ENCODE measurements at places on chromosomes 1 and 21. TPM values are rescaled to one million over a fixed set of nuclear protein-coding genes. Genes with fewer than 3 reads are reported as not detected.

DNA sequence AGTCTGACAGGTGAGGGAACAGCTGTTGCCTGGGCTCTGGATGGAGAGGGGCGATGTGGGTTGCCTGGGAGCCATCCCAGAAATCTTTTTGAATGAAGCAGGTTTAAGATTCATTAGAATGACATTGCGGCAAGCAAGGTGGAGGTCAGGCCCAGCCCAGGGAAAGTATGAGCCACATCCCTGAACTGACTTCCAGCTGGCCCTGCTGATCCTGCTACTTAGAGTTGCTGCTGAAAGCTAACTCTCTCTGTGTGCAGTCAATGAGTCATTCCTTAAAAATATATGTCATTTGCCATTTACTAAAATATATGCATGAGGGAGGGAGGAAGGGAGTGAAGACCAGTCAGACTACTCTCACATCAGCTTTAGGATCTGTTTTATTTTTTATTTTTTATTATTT lies 54.3 kb upstream of the RAB3GAP2 start:
- H3K27me3 ChIP-seq, result peaks cover 5% of the 10 kb centered on the region
- no peak overlapping the region for H3K27ac ChIP-seq
- DNase-seq, result no peak
- H3K36me3 ChIP-seq, result no peaks in the 10 kb centered on the region
- no peak overlapping the region for H3K4me3 ChIP-seq

DNA sequence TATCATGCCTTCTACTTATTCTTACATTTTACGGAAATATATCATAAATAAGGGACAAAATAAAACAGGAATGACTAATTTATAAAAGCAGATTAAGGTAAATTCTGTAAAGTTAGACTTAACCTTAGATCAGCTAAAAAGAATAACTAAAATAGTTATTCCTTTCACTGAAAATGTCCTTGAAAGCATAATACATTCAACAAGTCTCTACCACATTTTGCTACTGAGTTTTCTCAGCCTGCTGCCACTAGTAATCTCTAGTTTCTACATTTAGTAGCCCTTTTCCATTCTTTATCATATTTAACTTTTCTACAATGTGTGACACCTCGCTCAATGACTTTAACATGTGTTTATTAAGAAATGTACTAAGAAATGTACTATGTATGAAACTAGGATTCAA lies 89.0 kb downstream of the DENND1B start:
- no peak overlapping the region for H3K4me3 ChIP-seq
- DNase-seq, result no peak
- H3K4me1 ChIP-seq, result peaks cover 21% of the 10 kb centered on the region
- H3K27ac ChIP-seq, result no peak overlapping the region

GRCh38 chr1:152654110-152654509 lies 9.1 kb upstream of the LCE2D start:
- no peak overlapping the region for H3K4me3 ChIP-seq
- peaks cover 13% of the 10 kb centered on the region for H3K27me3 ChIP-seq
- H3K36me3 ChIP-seq, result no peaks in the 10 kb centered on the region
- no peak overlapping the region for H3K27ac ChIP-seq

GRCh38 chr1:4636644-4637380 lies 17.6 kb upstream of the AJAP1 start:
- H3K36me3 ChIP-seq, result no peaks in the 10 kb centered on the region
- DNase-seq, result no peak
- no peak overlapping the region for H3K27ac ChIP-seq
- H3K4me3 ChIP-seq, result no peak overlapping the region
- no peaks in the 10 kb centered on the region for H3K4me1 ChIP-seq
- H3K27me3 ChIP-seq, result peaks cover 3% of the 10 kb centered on the region

DNA sequence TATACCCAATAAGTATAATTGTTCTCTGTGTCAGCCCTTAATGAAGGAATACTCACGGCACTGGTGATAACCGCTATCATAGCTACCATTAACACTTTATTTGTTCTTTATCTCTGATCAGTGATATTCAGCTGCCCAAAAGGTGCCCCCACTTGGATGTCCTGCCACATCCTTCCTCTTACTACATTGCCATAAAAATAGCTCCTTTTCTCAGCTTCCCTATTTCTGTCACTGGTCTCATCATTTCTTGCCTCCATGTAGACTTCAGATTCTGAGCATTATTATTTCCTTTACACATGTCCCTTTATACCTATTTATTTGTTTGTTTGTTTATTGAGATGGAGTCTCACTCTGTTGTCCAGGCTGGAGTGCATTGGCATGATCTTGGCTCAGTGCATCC lies 2.7 kb upstream of the RAB29 start:
- DNase-seq, result no peak
- no peak overlapping the region for H3K27ac ChIP-seq
- peaks cover 39% of the 10 kb centered on the region for H3K4me1 ChIP-seq
- no peak overlapping the region for H3K4me3 ChIP-seq
- peaks cover 4% of the 10 kb centered on the region for H3K27me3 ChIP-seq

- no peak overlapping the region for H3K4me3 ChIP-seq
- H3K27ac ChIP-seq, result no peak overlapping the region
- no peaks in the 10 kb centered on the region for H3K27me3 ChIP-seq
- no peaks in the 10 kb centered on the region for H3K36me3 ChIP-seq
- no peaks in the 10 kb centered on the region for H3K4me1 ChIP-seq
- no peak for DNase-seq
Measured at GRCh38 chr1:238677567-238677966, 708.8 kb upstream of the CHRM3 start.

DNA sequence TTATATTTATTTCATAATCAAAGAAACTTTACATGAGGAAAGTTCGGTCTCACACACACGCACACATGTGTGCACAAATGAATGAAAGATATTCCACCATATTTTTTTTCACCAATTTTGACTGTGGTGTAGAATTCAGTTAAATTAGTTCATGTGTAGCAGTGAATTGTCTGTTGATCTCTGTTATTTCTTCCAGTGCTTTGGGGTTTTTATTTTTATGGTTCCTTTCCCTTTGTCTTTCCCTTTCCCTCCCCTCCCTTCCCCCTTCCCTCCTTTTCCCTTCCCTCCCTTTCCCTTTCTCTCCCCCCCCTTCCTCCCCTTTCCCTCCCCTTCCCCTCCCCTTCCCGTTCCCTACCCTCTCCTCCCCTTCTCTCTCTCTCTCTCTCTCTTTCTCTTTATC lies 8.9 kb downstream of the RYR2 start:
- H3K4me1 ChIP-seq, result no peaks in the 10 kb centered on the region
- no peaks in the 10 kb centered on the region for H3K36me3 ChIP-seq
- H3K27ac ChIP-seq, result no peak overlapping the region

- no peaks in the 10 kb centered on the region for H3K36me3 ChIP-seq
- H3K4me3 ChIP-seq, result no peak overlapping the region
- no peaks in the 10 kb centered on the region for H3K27me3 ChIP-seq
- H3K27ac ChIP-seq, result no peak overlapping the region
- no peak for DNase-seq
Measured at GRCh38 chr1:227396539-227397353, 78.5 kb upstream of the CDC42BPA start.

GRCh38 chr21:46299167-46299566 lies 13.0 kb downstream of the YBEY start:
- no peak for DNase-seq
- peaks cover 44% of the 10 kb centered on the region for H3K36me3 ChIP-seq
- H3K27me3 ChIP-seq, result no peaks in the 10 kb centered on the region
- H3K4me3 ChIP-seq, result no peak overlapping the region

- no peak overlapping the region for H3K27ac ChIP-seq
- no peak overlapping the region for H3K4me3 ChIP-seq
- H3K36me3 ChIP-seq, result peaks cover 25% of the 10 kb centered on the region
- no peaks in the 10 kb centered on the region for H3K27me3 ChIP-seq
- DNase-seq, result no peak
- no peaks in the 10 kb centered on the region for H3K4me1 ChIP-seq
Measured at GRCh38 chr1:112575154-112575804, 43.7 kb downstream of the ST7L start.

The CELA3B gene
- total RNA-seq, result not detected

The FCER1G gene
- total RNA-seq, result 0.71 TPM

The FCRL4 gene
- total RNA-seq, result not detected

Data from activated T-helper 2 cell treated with anti-CD3 and anti-CD28 coated beads, Interferon-gamma antibody, Interleukin-2, Interleukin-4, amounts not matched to agents 10 μg/mL and 5 μg/mL and 100 μg/mL, durations not matched to agents 14 hours and 24 hours and 36 hours (primary cell).